Caco-2 (cell line): ENCODE measurements at places on chromosomes 2 and 18. TPM values are rescaled to one million over a fixed set of nuclear protein-coding genes. Genes with fewer than 3 reads are reported as not detected.

GRCh38 chr2:199570934-199571333, 113.2 kb upstream of the SATB2 start:
- H3K27me3 ChIP-seq: no peaks in the 10 kb centered on the region
- H3K27ac ChIP-seq: no peak overlapping the region
- H3K36me3 ChIP-seq: no peaks in the 10 kb centered on the region
- DNase-seq: no peak

- H3K27me3 ChIP-seq: no peaks in the 10 kb centered on the region; the same call in 1 of the 2 replicates
- DNase-seq: no peak
- no peak overlapping the region for H3K27ac ChIP-seq
- no peaks in the 10 kb centered on the region for H3K36me3 ChIP-seq
Observed at GRCh38 chr2:119715409-119716283, 36.6 kb downstream of the TMEM177 start.

- no peaks in the 10 kb centered on the region for H3K27me3 ChIP-seq
- DNase-seq: no peak
- H3K4me1 ChIP-seq: no peaks in the 10 kb centered on the region
- no peaks in the 10 kb centered on the region for H3K36me3 ChIP-seq
- no peak overlapping the region for H3K27ac ChIP-seq
Observed at GRCh38 chr2:241957276-241957675, 87.7 kb downstream of the RTP5 start.

GRCh38 chr18:65752625-65753325, 2.0 kb downstream of the CDH7 start:
- no peak overlapping the region for H3K27ac ChIP-seq
- no peaks in the 10 kb centered on the region for H3K36me3 ChIP-seq
- H3K27me3 ChIP-seq: no peaks in the 10 kb centered on the region
- H3K4me3 ChIP-seq: no peak overlapping the region
- no peak for DNase-seq
- H3K4me1 ChIP-seq: no peaks in the 10 kb centered on the region

DNA sequence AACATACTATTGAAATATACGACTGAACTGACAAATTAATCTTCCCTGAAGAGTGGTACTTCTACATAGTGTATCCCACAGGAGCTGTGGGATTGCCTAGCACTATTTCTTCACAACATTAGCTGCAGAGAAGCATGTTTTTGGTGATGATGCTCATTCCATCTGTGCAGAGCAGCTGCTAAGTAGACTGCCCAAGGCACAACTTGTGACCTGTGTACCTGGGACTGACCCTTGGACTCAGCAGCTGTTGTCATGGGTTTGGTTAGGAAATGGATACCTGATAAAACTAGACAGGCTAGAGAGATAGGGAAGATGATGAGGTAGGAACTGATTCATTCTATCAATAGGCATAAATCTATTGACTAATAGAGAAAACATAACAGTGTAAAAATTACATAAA, 1204.0 kb downstream of the DSC3 start:
- H3K27me3 ChIP-seq: no peaks in the 10 kb centered on the region
- H3K4me3 ChIP-seq: no peak overlapping the region
- H3K4me1 ChIP-seq: no peaks in the 10 kb centered on the region

DNA sequence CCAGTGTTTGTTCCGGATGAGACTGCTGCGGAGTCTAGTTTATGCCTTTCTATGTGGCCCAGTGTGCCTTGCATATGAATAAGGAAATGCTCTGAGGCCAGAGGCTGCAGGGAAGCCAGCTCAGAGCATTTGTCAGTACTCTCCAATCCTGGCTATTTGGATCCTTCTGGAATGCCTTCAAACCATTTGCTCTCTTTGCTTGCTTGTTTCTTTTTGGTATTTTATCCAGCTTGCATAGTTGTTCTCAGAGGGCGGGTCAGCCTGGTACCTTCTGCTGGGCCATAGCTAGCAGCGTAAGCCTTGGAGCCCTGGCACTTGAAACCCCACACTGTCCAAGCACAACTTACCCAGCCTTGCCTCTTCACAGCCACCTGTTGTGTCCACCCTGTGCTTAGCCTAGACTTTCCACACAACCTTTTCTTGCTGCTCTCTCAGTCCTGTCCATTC, 20.5 kb downstream of the CENPO start:
- peaks cover 4% of the 10 kb centered on the region; the same call in 1 of the 2 replicates for H3K4me1 ChIP-seq
- no peak overlapping the region for H3K27ac ChIP-seq
- H3K27me3 ChIP-seq: no peaks in the 10 kb centered on the region
- DNase-seq: no peak
- no peak overlapping the region for H3K4me3 ChIP-seq
- peaks cover 2% of the 10 kb centered on the region for H3K36me3 ChIP-seq

Gene DPP10
- total RNA-seq: not detected in 2 replicates

Gene LOXHD1
- not detected in 2 replicates for total RNA-seq

Gene AMER3
- 0.79 TPM in 2 replicates for total RNA-seq
